ENCODE measurements at places on chromosomes 5 and 9.

GRCh38 chr9:72592502-72593403 lies 71.3 kb downstream of the TMC1 start:
- DNase-seq, result no peak

DNA sequence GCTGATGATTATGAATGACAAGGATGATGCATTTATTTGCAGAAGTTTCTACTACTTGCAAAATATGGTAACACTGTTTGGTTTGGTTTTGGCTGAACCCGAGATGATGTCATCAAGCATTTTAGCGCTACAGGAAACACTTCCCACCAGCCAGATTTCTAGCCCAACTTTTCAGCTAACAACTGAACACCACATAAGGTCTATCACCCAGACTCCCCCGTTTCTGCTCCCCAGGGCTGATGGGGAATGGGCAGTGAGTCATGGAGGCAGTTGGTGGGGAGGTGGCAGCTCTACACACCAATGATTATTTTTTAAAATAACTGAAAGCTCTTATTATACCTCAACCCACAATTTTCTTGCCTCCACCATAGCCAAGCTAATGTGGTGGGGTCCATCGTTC lies 302.9 kb downstream of the CEMIP2 start:
- no peak for DNase-seq

- DNase-seq, result no peak
These were observed 17.8 kb downstream of the PTBP3 start for GRCh38 chr9:112315331-112316257.

- peak; percentile 37 for DNase-seq
These were observed 61.8 kb downstream of the ABCA1 start for GRCh38 chr9:104866191-104866590.

GRCh38 chr9:124960409-124960752 lies 19.5 kb upstream of the GOLGA1 start:
- DNase-seq, result no peak

GRCh38 chr5:74326571-74327338 lies 313.8 kb downstream of the ENC1 start:
- peak; percentile 42 for DNase-seq

DNA sequence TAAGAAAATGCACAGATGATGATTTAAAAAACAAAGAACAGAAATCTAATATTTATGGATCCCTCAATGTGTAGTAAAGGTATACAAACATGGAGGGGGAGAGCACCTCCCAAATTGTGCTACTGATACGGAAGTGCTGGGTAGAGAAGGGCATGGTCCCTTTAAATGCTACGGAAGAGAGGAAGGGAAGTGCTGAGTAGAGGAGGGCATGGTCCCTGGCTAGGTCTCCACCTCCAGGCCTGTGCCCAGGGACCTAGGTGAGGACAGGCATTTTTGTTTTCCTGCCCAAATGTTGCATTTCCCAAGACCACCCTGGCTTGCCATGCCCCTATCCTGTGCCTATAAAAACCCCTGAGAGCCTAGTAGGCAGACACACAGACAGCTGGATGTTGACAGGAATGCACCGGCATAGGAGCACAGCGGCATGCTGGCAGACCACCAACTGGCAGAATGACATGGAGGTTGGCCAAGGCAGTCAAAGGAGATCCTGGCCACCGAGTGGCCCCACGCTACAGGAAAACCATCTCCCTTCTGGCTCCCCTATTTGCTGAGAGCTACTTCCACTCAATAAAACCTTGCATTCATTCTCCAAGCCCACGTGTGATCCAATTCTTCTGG lies 62.1 kb upstream of the SPDL1 start:
- no peak for DNase-seq

DNA sequence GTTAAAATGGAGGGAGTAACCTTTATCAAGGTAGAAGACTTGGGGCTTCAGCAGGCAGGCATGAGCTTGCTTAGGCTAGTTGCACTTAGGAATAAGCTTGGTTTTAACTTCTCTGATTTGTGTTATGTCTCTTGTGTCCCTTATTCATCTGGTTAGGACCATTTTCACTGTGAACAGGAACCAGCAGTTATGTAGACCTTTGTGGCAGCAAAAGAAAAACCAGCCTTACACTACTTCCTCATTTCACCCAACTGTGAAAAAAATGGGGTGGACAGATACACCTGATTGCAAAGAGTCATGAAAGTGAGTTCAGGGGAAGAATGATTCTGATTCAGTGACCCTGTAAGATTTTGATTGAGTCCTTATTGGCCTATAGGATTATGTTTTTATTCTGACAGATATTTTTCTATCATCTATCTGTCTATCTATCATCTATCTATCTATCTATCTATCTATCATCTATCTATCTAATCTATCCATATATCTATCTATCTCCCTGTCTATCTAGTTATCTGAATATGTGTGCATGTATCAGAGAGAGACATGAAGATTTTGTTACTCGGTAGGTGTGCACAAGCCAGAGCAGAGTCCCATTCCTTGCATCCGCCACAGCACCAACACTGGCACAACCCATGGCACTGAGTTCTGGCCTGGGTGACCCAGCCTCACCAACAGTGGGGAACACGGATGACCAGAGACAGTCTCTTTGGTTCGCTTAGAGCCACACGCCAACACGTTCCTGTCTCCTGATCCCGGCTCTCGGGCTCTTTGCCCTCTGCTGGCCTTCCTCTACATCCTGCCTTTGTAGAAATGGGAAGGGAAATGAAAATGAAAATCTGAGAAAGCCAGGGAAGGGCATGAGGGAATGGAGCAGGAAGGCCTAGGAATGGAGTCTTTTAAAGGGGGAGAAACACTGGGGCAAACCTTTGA lies 1.3 kb upstream of the ZNF366 start:
- DNase-seq, result no peak
